Activated CD4-positive, alpha-beta T cell treated with anti-CD3 and anti-CD28 coated beads for 36 hours (primary cell): ENCODE measurements at places on chromosomes 3 and 15.

DNA sequence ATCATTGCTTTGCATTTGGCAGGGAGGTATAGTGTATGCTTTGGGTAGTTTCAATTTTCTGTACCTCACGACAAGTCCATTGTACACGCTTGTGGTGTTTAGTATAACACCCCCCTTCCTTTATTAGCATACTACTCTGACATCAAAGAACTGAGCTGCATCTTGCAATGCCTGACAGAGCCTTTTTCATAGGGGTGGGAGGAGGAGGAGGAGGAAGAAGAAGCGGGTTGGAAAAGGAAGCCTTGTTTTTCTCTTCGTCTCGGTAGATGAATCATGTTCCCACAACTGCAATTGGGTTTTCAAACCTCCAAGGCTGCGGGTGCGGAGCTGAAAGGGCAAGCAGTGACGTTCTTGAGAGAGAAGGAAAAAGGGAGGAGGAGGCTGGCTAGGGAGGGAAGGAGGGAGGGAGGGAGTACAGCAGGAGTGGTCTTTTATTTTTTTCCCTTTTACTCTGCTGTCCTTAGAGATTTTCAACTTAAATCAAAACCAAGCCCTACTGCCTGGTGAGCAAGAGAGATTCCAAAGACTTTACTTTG lies 175.7 kb downstream of the KLHL25 start:
- DNase-seq: peak; percentile 78

DNA sequence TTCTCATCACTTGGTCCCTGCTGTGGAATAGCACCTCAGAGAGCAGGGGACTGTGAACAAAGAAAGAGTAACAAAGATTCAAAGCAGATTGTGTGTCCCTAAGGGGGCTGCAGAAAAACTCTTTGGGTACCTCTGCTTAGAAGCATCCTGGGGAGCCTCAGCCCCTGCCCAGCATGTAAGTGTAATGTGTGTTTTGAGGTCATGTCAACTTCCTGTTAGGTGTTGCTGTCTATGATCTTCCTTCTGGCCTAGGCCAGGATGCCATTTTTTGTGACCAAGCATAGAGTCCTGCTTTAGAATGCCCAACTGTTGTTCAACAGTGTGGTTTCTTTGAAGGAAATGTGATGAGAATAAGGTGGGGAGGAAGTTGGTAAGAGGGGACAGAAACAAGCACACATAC lies 77.1 kb upstream of the BCL6 start:
- no peak for DNase-seq

GRCh38 chr15:47397655-47398054 lies 319.6 kb upstream of the SEMA6D start:
- DNase-seq: no peak

DNA sequence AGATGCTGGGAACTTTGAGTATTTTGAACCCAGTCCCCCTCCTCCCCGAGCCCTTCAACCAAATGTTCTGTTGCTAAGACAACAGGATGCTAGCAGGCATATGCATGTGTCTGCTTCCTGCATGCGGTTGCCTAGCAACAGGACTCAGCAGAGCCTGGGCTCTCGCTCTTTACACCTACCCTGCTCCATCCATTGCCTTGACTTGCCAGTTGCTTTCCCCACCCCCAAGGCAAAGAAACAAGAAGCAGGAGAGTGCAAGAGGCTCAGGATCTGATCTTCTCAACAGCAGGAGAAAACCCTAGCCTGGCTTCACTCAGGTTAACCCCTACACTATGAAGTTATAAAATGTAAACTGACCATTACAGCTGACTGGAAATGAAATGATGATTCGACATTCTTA lies 393.0 kb downstream of the IGSF11 start:
- DNase-seq: no peak

GRCh38 chr15:66841953-66842681 lies 140.1 kb downstream of the SMAD6 start:
- DNase-seq: peak; percentile 51

DNA sequence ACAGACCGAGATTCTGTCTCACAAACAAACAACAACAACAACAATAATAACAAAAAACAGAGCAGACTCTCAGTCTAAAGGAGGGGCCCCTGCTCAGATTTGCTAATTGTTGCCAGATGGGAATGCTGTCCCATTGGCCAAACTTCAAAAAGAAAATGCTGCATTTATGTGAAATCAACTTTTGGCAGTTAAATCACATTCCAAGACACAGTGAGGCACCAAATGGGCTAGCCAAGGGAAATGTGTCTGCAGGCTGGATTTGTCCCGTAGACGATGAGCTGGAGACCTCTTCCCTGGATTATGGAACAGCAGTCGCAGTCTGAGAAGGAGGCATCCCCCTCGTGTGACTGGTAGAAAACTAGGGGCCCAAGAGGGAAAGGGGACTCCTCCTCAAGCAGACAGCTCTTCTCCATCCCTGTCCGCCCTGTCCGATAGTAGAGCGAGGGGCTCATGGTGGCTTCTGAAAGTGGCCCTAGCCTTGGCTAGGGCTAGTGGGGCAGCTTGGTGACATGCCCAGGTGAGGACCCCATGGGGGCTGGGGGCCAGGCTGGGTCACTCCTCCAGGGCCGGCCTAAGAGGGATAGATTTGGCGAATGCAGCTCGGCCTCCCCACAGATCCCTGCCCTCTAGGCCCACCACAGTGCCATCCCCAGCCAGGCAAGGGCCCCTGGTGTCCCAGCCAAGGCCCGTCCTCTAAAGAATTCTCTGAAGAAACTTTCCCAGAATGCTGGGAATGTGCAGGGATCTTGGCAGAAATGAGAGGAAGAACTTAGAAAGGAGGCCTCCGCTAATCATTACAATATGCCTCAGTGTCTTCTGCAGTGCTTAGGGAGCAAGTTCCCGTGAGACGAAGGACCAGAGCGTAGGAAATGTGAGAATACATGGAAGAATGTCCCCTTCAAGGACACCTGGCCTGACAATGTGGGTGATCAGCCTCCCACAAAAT lies 2.0 kb downstream of the SLC22A14 start:
- DNase-seq: no peak

DNA sequence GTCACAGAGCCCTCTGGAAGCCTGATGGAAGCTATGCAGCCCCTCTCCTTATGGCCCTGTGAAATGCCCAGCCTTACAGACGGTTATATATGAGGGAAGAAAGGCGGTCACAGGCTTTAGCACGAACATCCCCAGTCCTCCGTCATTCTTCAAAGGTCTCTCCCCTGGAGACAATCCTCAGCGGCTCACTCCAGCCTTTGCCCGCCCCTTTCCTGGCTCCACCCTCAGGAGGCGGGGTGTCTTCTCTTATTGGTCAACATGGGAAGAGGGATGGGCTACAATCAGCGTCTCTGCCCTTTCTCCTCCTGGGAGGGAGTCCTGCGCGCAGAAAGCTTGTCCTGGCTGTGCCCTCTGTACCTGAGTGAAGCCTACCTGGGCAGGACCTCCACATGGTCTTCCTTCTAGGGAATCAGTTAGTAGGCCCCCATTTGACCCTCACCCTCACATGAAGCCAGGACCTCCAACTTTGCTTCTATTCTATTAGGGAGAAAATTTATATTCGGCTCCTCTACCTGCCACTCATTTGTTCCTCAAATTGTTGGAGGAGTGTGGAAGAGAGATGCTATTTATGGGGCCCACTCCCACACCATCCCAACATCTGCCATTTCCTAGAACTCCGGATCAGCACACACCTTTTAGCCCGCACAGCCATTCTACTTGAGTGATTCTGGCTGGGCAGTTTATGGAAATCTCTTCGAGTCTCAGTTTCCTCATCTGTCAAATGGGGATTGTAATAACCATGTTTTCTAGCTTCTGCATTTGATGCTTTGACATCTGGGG lies 112.9 kb upstream of the SLC6A11 start:
- peak; percentile 50 for DNase-seq

GRCh38 chr3:100149130-100149529 lies 34.8 kb upstream of the FILIP1L start:
- DNase-seq: no peak

- no peak for DNase-seq
Measured at GRCh38 chr3:4898454-4899313, 80.6 kb upstream of the BHLHE40 start.

DNA sequence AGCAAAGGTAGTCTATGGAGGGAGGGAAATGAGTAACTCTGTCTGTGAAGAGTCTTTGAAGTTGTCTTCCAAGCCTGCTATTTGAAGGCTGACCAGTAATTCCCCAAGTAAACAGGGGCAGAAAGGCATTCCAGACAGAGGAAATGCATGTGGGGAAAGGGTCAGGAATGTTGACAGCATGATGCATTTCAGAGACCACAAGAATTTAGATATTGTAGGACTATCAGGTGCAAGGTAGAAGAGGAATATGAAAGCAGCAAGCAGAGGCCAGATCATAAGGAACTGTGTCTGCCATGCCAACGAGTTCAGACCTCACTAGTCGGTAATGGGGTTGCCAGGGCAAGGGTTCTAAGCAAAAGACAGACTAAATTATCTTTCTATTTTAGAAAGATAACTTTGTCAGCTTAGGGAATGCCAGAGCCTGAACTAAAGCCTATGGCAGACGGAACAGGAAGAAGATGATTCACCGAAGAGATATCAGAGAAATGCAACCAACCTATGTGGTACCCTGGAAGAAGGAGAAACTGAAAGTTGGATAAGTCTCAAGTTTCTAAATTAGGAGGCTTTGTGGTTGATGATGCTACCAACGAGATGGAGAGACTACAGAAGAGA lies 327.0 kb upstream of the RORA start:
- no peak for DNase-seq

GRCh38 chr3:97952872-97953271 lies 19.4 kb downstream of the RIOX2 start:
- DNase-seq: no peak

DNA sequence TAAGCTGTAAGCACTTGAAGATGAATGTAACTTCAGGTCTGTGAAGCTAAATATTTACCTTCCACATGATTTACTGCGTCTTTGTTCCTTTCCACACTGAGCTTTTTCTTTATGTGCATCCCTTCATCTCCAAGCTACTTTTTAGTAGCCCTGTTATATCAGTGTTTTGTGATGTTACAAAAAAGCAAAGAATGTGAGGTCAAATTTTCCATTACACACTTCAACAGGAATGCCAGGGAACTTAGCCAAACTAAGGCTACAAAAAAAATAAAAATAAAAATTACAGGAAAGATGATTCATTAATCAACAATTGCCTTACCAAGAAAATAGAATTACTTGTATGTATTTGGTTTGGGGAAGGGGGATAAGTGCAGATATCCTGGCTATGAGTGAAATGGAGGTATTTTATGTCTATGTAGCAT lies 73.0 kb downstream of the FILIP1L start:
- no peak for DNase-seq

- DNase-seq: no peak
Measured at GRCh38 chr3:99951701-99952100, 134.0 kb downstream of the CMSS1 start.

DNA sequence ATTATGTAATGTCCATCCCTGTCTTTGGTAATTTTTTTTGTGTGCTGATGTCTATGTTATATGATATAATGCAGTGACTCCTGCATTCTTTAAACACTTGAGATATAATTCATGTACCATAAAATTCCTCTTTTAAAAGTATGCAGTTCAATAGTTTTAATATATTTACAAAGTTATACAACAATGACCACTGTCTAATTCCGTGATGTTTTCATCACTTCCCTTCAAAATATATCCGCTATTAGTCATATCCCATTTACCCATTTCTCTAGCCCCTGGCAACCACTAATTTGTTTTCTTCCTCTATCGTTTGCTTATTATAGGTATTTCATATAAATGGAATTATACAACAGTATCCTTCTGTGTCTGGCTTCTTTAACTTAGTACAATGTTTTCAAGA lies 64.9 kb upstream of the SUCLG2 start:
- no peak for DNase-seq

- DNase-seq: no peak
Measured at GRCh38 chr15:58947179-58947578, 13.7 kb upstream of the SLTM start.

GRCh38 chr15:53625962-53626845 lies 133.3 kb downstream of the WDR72 start:
- no peak for DNase-seq

- no peak for DNase-seq
Measured at GRCh38 chr3:29686889-29687592, 406.2 kb downstream of the RBMS3 start.

- no peak for DNase-seq
Measured at GRCh38 chr3:160091441-160091840, 102.8 kb downstream of the IL12A start.

DNA sequence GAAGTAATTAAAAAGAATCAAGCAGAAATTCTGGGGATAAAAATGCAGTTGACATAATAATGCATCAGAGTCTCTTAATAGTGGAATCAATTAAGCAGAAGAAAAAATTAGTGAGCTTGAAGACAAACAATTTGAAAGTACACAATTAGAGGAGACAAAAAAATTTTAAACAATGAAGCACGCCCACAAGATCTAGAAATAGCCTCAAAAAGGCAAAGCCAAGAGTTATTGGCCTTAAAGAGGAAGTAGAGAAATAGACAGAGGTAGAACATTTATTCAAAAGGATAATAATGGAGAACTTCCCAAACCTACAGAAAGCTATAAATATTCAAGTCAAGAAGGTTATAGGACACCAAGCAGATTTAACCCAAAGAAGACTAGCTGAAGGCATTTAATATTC lies 113.3 kb downstream of the TBC1D2B start:
- no peak for DNase-seq

- peak; percentile 53 for DNase-seq
Measured at GRCh38 chr3:139937674-139938279, 2.8 kb downstream of the CLSTN2 start.

DNA sequence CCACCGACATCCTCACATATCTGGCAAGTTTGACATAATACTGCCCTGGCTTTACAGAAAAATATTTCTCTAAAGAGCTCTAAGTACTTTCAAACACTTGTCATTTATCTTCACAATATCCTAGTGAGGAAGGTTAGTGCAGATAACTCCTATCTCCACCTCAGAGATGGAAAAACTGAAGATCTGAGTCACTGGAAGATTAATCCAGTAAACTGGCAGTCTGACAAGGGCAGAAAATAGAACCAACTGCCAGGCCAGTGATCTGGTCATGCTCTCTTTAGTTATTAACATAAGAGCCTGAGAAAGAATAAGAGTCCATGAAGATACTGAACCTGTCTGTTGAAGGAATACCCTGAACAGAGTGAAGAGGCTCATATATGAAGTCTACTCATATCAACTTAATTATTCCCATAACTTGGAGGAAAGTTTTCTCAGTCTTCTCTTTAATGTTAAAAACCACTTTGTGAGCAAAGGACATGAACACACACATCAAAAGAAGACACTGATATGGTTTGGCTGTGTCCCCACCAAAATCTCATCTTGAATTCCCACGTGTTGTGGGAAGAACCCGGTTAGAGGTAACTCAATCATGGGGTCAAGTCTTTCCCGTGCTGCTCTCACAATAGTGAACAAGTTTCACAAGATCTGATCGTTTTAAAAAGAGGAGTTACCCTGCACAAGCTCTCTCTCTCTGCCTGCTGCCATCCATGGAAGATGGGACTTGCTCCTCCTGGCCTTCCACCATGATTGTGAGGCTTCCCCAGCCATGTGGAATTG lies 61.4 kb downstream of the GOLIM4 start:
- DNase-seq: no peak
